Aorta (tissue), 5 donors: ENCODE measurements at places on chromosomes 6 and 20. TPM values are rescaled to one million over a fixed set of nuclear protein-coding genes. Genes with fewer than 3 reads are reported as not detected.

GRCh38 chr6:44624226-44624625 lies 236.7 kb downstream of the CDC5L start:
- no peaks in the 10 kb centered on the region for H3K27me3 ChIP-seq
- DNase-seq: no peak

DNA sequence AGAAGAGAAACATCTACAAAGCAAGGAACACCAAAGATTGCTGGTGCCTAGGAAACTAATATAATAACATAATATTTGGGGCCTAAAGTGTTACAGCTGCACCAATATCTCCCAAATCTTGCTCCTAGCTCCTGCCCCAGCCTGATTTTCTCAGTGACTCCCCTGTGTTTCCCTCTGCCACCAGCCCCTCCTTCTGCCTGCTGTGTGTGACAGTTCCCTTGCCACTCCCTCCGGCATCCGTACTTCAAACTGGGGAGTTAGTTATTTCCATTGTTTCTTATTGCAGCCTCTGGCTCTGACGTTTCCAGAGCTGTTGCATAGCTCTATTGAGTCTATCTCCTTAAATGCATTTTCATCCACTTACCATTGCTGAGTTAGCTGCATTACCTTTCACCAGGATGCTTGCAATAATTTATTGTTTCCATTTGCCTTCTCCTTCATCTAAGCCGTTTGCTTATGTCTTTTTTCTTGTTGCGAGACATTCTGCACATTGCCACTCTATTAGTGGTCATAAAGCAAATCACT lies 43.1 kb downstream of the ESR1 start:
- H3K27me3 ChIP-seq: no peaks in the 10 kb centered on the region
- no peak overlapping the region for H3K27ac ChIP-seq
- H3K4me3 ChIP-seq: no peak overlapping the region
- H3K4me1 ChIP-seq: no peaks in the 10 kb centered on the region
- no peak for DNase-seq

DNA sequence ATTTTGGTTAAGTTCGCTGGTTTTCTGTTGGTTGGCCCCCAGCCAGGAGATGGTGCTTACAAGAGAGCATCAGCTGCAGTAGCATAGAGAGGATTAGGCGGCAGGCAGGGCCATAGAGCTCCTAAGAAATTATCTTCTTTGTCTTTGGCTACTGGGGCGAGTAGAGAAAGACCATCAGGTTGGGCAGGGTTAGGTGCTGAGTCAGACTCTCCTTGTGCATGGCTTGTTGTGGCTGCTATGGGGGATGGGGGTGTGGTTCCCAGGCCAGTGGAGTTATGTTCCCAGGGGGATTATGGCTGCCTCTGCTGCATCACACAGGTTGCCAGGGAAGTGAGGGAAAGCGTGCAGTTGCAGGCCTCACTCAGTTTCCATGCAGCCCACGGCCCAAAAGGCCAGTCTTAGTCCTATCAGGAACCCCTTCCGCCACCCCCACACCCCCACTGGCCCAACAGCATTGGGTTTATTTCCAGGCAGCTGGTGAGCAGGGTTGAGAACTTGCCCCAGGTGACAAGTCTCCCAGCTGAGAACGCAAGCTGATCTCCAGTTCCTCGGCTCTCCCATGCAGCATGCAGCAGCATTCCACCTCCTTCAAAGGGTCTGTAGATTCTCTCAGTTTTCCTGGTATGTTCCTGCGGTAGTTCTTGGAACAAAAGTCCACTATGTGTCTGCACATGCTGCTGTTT lies 243.7 kb downstream of the UTRN start:
- no peaks in the 10 kb centered on the region for H3K27me3 ChIP-seq
- H3K4me1 ChIP-seq: no peaks in the 10 kb centered on the region
- peaks cover 2% of the 10 kb centered on the region for H3K36me3 ChIP-seq

DNA sequence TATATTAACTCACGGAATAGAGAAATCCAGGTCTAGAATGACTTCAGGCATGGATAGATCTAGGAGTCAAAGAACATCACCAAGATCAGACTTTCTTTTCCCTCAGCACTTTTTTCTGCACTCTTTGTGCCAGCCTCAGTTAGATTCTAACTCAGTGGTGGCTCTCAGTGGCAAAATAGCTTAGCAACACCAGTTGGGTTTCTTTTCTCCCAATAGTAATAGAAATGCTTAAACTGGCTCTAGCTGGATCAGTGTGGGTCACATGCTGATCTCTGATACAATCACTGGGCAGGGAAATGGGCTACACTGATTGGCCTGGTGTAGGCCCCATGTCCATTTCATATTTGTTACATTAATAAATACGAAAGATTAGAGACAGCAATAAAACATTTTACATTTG lies 44.2 kb upstream of the ARFGEF2 start:
- H3K4me1 ChIP-seq: no peaks in the 10 kb centered on the region
- H3K36me3 ChIP-seq: no peaks in the 10 kb centered on the region
- no peaks in the 10 kb centered on the region for H3K27me3 ChIP-seq
- H3K4me3 ChIP-seq: no peak overlapping the region

- DNase-seq: no peak
- no peaks in the 10 kb centered on the region for H3K4me1 ChIP-seq
- no peaks in the 10 kb centered on the region for H3K36me3 ChIP-seq
- peak overlapping the region; percentile 91 for H3K27ac ChIP-seq
- no peaks in the 10 kb centered on the region for H3K27me3 ChIP-seq
- H3K4me3 ChIP-seq: peak overlapping the region; percentile 88
Measured at GRCh38 chr6:28137505-28137981, 4.1 kb upstream of the ZKSCAN8 start.

DNA sequence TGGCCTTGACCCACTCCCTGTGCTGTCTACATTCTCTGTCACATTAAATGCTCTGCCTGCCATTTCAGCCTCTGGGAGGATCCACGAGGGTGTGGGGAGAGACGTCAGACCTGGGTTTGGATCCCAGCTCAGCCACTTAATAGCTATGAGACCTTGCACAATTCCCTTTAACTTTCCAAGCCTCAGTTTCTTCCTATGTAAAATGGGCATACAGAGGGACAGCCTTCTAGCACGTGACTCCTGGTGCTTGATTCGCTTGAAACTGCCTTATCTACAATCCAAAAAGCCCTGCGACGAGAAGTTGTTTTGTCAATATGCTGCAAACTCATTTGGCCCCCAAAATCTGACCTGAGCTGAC lies 40.0 kb downstream of the TOX2 start:
- DNase-seq: no peak
- H3K27ac ChIP-seq: no peak overlapping the region
- H3K4me1 ChIP-seq: peaks cover 5% of the 10 kb centered on the region
- H3K4me3 ChIP-seq: no peak overlapping the region
- H3K27me3 ChIP-seq: no peaks in the 10 kb centered on the region

DNA sequence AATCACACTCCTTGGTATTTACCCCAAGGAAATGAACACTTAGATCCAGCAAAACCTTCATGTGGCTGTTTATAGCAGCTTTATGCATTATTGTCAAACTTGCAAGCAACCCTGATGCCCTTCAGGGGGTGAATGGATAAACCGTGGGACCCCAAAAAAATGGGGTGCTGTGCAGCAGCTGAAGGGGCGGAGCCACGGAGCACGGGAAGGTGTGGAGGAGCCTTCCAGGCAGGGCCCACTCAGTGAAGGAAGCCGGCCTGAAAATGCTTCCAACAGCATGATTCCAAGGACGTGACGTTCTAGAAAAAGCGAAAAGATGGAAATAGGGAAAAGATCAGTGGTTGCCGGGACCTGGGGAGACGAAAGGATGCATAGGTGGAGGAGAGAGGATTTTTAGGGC lies 25.6 kb upstream of the FRMD1 start:
- DNase-seq: peak; percentile 9
- no peaks in the 10 kb centered on the region for H3K4me1 ChIP-seq
- no peaks in the 10 kb centered on the region for H3K27me3 ChIP-seq
- H3K27ac ChIP-seq: no peak overlapping the region
- no peak overlapping the region for H3K4me3 ChIP-seq

GRCh38 chr6:116012471-116012949 lies 48.2 kb downstream of the FRK start:
- H3K27ac ChIP-seq: no peak overlapping the region
- no peaks in the 10 kb centered on the region for H3K27me3 ChIP-seq
- no peaks in the 10 kb centered on the region for H3K36me3 ChIP-seq

ARFGEF3 gene
- total RNA-seq: 1.6 TPM

CLDN20 gene
- total RNA-seq: not detected

HCK gene
- total RNA-seq: 19.9 TPM

LPA gene
- not detected for total RNA-seq

FAM83C gene
- total RNA-seq: not detected

PRR18 gene
- total RNA-seq: not detected

TIAM2 gene
- 16.1 TPM for total RNA-seq

GPSM3 gene
- 26.2 TPM for total RNA-seq

ASF1A gene
- 12.9 TPM for total RNA-seq
